ENCODE measurements at places on chromosomes 1 and 21. TPM values are rescaled to one million over a fixed set of nuclear protein-coding genes. Genes with fewer than 3 reads are reported as not detected.

DNA sequence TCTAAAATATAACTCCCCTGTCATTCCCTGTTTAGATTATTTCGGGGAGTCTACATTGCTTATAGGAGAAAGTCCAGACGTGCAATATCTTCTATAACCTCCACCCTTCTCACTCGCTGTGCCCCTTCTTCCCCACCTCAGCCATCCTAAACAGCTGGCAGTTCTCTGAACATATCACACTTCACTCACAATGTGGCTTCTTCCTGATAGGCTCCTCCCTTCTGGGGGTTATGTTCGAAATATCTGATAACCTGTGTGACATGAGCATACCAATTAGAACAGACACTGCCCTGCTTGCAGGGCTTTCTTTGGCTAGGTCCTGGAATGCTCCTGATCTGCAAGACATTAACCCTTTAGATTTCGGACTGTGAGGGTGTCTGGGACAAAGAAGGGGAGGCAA lies 274.6 kb downstream of the NFIA start:
- H3K27ac ChIP-seq, result no peak overlapping the region
- no peak overlapping the region for H3K4me3 ChIP-seq
- peaks cover 13% of the 10 kb centered on the region for H3K4me1 ChIP-seq
- DNase-seq, result no peak

DNA sequence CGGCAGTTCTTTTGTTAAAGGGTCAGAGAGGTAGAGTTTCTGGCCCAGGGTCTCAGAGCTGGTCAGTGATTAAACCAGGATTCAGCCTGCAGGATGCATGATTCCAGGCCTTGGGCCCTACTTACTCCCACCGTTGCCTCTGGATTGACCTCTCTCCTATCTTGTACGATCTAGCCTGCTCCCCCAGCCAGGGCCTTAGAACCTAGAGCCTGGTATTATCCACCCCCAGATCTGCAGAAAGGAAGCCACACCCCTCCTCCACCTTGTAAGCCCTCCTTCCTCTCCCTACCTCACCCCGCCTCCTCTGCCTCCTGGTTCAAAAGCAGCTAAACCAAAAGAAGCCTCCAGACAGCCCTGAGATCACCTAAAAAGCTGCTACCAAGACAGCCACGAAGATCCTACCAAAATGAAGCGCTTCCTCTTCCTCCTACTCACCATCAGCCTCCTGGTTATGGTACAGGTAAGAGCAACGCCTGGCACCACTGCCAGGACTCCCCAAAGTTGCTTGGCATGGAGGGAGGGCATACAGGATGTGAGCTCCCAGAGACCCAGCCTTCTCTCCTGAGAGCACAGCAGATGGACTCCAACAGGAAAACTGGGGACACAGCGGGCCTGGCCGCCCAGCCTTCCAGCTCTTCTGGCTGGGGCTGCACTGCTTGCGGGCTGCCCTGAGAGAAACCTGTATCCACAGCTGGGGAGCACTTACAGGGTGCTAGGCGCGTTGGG lies at the start of gene CD52:
TSS of gene CD52 (plus strand) at position 347 of the 726 bp plus-strand sequence. CDS start at position 407, 60 bp downstream.
- DNase-seq, result no peak
- no peak within 1 kb of the TSS for H3K4me3 ChIP-seq
- H3K27ac ChIP-seq, result no peak within 1 kb of the TSS
- H3K27me3 ChIP-seq, result no peaks in the 10 kb centered on the region
- peaks cover 9% of the 10 kb centered on the region for H3K36me3 ChIP-seq

GRCh38 chr21:40641042-40641441 lies 205.9 kb downstream of the DSCAM start:
- no peaks in the 10 kb centered on the region for H3K4me1 ChIP-seq
- H3K27ac ChIP-seq, result no peak overlapping the region
- no peaks in the 10 kb centered on the region for H3K27me3 ChIP-seq

GRCh38 chr1:51736702-51737101 lies 119.8 kb downstream of the OSBPL9 start:
- H3K27me3 ChIP-seq, result no peaks in the 10 kb centered on the region
- H3K4me1 ChIP-seq, result peaks cover 3% of the 10 kb centered on the region

XCL2 gene
- not detected for polyA plus RNA-seq

KPRP gene
- 0.90 TPM for polyA plus RNA-seq

DNA sequence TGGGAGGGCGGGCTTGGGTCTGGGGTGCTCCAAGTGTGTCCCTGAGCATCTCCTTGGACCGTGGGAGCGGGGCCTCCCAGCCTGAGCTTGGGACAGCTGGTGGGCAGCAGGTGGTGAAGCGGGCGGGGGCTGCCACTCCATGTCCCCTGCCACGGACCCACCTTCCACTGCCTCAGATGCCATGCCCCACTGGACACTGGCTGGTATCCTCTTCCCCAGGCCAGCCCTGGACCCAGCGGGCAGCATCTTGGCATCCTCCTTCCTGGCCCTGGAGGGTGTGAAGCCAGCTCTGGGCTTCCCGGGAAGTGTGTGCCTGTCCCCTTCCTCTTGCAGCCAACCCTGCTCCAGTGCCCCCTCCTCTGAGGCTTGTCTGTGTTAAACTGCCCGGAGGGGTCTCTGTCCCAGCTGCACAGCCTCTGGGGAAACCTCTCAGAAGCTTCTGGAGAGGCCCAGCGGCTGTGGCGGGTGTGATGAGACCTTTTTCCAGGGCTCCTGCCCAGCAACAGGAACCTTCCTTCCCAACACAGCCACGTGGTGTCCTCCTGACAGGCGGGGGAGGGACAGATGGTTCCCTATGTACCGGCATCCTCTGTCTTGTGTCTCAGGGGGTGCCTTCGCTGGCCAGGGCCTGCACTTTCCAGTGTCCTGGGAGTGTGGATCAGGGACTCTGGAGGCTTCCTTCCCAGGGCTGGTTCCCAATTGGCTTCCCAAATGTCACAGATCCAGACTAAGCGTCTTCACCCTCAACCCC lies 81.6 kb upstream of the DISP3 start:
- H3K4me3 ChIP-seq, result no peak overlapping the region
- H3K27me3 ChIP-seq, result peaks cover 7% of the 10 kb centered on the region
- H3K27ac ChIP-seq, result no peak overlapping the region
- no peaks in the 10 kb centered on the region for H3K4me1 ChIP-seq
- H3K36me3 ChIP-seq, result no peaks in the 10 kb centered on the region

SLC30A10 gene
- polyA plus RNA-seq, result 0.08 TPM

Measured in keratinocyte (primary cell).